ENCODE measurements at places on chromosomes 5 and 9.

DNA sequence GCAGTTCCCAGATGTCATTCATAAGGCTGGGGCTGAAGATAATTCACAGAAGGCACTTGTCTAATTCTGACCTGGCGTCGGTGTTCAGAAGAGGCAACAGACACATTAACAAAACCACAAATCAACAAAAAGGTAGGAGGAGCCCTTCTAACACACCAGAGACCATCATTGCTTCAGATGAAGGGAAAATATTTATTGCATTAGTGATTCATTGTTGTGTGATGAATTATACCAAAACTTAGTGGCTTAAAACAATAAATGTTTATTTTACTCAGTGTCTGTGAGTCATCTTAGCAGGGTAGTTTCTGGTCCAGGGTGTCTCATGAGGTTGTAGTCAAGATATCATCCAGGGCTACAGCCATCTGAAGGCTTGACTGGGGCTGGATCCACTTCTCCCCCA, 91.3 kb upstream of the KIF2A start:
- DNase-seq, result no peak

DNA sequence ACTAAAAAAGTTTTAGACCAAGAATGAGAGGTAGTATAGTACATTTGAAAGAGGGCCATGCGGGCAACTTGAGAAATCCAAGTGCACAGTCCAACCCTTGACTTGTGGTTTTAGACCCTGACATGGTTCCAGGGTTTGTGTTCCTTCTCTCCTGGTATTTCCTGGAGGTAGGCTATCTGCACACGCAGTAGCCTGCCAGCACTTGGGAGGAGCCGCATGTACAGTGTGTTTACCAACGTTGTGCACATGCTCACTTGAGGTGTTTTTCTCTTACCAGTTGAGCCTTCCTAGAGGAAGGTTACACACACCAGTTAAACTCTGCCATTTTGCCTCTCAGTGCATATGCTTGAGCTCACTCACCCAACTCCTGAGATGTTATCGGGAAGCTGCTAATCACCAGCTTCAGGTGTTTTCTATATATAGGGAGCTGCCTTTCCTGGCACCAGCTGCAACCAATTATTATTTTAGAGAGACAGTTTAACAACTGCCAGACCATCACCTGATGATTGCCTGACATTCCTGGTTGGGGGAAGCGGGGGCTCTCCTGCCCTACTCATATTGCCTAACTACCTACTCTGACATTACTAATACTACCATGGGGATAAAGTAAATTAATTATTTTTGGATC, 593.4 kb upstream of the TUSC1 start:
- DNase-seq, result no peak

DNA sequence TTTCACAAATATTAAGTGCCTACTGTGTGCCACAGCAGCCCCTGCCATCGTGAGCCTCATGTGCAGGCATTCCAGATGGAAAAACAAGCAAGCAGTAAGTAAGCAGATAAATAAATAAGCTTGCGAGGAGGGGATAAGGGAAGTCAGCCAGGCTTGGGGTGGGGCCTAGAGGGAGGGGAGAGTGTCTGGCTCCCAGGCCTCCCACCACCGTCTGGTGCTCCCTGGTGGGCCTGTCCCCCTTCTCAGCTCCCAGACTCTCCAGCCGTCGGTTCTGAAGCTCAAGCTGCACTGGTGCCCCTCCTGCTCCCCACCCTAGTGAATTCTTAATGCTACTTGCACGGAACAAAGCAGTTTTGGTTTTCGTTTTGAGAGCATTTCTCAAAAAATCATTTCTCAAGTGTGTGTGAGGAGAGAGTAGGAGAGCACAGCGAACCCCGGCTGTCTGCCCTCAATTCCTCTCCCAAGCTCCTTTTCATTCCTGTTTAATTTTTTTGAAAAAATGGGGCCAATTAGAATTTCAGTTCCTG, 6.6 kb upstream of the IER5L start:
- DNase-seq, result no peak

DNA sequence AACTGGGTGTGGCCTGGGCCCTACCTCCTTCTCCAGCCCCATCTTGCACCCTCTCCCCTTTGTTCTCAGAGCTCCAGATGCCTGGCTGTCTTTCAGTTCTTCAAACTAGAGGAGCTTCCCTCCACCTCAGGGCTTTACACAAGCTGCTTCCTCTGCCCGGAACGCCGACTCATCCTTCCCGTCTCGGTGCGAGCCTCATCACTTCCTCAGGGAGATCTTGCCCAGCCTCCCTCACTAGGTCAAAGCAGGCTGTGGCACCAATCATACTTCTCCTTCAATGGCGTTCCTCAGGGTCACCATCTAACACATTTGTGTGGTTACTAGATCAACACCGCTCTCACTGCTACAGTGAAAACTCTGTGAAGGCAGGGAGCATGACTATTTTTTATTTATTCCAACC, 56.2 kb upstream of the ZSWIM6 start:
- no peak for DNase-seq

- DNase-seq, result peak; percentile 52
Observed at GRCh38 chr5:2204366-2205184, 321.9 kb upstream of the IRX4 start.

DNA sequence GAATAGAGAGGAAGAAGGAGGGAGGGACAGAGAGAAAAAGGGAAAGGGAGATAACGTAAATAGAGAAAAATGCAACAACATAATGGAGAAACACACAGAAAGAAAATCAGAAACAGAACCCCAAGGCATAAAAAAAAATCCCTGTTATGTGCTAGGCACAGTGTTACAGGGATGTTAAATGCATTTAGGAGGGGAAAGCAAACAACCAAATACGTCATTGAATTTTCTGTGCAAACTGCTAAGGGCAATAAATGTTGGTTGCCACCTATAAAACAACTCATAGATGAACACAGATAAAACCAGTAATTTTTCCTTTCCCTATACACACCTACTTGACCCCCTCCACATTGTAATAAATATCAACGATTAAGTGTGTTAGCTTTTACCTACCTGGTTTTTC, 51.3 kb upstream of the ASTN2 start:
- no peak for DNase-seq

- DNase-seq, result no peak
Observed at GRCh38 chr5:31577438-31577837, 45.3 kb downstream of the C5orf22 start.

DNA sequence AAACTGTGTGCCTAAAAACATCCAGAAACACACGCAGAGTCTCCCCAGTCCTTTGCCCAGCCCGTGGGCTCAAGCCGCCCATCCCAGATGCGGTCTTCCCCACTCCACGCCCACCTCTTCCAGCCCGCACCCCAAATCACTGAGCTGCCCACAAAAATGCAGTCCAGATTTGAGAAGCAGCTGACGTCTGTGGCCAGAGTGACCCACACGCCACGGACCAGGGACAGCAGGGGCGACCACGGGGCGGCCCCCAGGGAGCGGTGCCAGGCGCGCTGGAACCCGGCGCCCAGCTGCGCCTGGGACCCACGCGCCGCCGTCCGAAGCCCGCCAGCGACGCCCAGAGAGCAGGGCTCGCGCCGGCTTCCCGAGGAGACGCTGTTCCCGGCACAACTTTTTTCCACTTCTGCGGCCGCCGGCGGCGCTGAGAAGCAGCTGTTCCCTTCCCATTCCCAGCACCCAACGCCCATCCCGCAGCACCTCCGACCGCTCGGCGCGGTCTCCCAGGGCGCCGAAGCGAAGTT, 674 bp downstream of the LHFPL2 start:
- peak; percentile 79 for DNase-seq

GRCh38 chr9:129338724-129339430, 160.8 kb upstream of the IER5L start:
- no peak for DNase-seq

DNA sequence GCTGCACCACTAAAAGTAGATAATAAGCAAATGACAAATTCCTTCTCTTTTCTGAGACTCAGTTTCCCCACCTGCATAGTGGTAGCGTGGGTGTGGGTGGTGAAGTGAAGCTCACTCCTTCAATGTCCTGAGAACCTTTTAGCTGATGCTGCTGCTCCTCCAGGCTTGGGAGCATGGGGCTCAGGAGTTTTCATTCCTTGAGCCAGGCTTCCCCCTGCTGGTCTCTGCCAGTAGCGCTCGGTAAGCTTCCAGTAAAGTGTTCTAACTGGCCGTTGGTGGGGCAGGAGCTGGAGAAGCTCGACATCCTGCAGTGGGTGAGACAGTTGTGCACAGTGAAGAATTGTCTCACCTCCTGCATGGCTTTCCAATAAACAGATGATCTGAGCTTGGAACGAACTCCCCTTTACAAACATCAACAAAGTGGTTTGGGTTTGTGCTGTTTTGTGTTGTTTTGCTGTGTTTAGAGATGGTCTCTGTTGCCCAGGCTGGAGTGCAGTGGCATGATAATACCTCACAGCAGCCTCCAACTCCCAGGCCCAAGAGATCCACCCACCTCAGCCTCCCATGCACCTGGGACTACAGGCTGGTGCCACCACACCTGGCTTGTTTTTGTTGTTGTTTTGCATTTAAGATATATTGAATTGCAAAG, 34.6 kb downstream of the SPARC start:
- no peak for DNase-seq

- DNase-seq, result no peak
Observed at GRCh38 chr5:73418244-73418691, 30.3 kb downstream of the FOXD1 start.

DNA sequence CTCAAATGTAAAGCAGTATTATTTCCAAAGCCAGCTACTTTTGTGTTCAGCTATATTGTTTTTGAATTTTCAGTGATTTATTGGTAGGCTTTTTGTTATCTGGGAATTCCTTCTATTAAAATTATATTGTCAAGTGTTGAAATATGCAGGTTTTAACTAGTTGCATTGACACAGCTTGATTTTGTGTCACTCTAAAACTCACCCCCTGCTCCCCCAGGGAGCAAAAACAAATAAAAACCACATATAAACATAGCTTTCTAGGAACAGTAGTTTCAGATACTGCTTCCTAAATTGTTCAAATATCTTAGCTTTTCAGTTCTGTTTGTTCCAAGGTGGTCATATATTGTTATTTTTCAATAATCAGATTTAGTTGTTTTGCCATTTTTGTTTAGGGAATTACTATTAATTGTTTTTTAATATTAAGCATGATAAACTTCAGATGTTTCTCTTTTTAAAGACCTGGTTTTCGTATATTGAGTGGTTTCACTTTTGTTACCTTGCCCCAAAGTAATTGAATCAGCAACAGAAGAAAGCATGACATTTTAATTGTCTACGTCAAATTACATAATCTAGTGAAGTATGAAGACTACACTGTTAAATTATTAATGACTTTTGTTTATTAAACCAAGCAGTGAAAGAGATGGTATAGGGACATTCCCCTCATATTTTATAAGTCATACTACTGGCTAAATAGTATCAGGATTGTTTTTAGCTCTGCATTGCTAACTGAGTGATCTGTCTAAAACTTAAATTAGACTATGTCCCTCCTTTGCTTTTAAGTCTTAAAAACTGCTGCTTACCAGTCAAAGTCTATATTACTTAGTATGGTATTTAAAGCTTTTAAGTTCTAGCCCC, 43.4 kb downstream of the ERBIN start:
- DNase-seq, result no peak

DNA sequence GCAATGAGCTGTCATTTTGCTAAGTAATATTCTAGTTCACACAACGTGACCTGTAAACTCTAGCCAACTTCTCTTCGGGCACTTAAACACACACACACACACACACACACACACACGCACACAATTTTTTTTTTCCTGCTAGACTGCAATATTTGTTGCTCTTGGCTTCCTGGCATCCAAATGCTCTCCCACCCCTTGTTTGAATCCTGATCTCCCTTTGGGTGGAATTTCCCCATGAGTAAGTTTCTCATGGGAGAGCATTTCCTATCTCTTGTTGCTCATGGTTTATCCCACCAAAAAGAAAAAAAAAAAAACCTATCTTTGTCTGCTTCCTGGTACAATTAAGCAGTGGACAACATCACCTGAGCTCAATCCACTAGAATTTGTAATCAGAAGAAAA, 54.7 kb upstream of the TSLP start:
- DNase-seq, result no peak

DNA sequence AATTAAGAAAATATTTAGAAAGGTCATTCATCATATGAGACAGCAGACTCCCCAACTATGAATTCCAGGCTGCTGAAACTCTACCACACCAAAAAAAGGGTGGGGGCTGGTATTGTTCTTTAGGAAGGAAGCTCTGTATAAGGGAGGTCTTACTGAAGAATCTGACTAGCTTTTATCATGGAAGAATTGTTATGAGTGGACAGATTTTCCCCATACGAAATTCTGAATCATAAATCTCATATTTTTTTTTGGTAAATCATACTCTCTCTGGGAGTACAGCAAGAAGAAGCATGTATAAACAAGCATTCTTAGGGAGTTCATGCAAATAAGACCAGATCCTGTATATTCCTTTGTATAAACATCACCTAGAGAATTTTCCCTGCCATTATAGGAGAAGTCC, 220.0 kb downstream of the SLC12A2 start:
- DNase-seq, result no peak

- no peak for DNase-seq
Observed at GRCh38 chr5:54002779-54003178, 307.6 kb downstream of the ARL15 start.

DNA sequence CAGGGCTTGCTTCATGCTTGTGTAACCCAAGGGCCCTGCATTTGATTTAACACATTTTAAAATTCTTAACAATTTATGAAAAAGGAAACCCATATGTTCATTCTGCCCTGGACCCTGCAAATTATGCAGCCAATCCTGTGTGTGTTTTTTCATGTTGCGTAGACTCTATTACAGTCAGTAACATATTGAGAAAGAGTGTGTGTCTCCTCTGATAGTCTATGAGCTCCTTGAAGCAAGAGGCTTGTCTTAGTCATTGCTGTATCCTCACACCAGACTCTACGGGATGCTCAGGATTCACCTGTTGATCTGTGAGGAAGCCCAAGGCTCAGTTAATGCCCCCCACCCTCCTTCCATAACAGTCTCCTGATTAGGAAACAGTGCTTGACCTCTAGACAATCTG, 177.3 kb upstream of the DMAC1 start:
- no peak for DNase-seq

- no peak for DNase-seq
Observed at GRCh38 chr5:167167191-167167795, 1124.2 kb upstream of the WWC1 start.
